Suprapubic skin (tissue), 4 donors: ENCODE measurements at places on chromosomes 4 and X.

DNA sequence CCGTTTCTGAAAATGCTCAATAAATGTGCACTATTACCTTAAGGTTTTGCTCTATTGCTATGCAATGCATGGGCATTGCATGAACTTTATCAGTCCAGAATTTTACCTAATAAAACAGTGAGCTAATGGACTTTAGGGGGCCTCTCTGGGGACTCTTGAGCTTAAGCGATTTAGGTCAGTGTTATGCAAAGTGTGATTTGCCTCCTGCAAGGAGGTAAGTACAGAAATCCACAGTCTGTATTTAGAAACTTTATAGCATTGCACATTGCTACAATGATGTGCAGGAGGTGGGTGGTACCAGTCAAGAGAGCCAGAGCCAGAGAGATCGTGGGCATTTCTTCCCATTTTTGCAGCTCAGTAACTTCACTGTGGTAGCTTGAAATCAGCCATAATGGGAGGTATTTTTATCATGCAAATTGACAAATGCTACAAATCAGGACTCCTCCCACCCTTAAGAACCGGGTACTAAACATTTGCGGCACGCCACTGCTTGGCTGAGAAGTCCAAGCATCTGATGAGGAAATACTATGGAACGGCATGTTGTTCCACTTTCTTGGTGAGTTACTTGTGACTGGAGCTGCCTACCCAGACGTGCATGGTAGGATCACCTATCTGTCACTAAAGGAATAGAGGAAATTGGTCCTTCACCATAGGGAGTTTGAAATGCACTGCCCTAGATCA, 174.6 kb upstream of the PGRMC2 start:
- H3K4me1 ChIP-seq = peaks cover 6% of the 10 kb centered on the region
- H3K27ac ChIP-seq = no peak overlapping the region
- no peak for DNase-seq
- H3K4me3 ChIP-seq = no peak overlapping the region
- no peaks in the 10 kb centered on the region for H3K27me3 ChIP-seq

GRCh38 chrX:2373615-2374014, 127.2 kb downstream of the DHRSX start:
- no peak overlapping the region for H3K27ac ChIP-seq
- H3K27me3 ChIP-seq = no peaks in the 10 kb centered on the region
- no peaks in the 10 kb centered on the region for H3K36me3 ChIP-seq
- H3K4me3 ChIP-seq = no peak overlapping the region
- no peak for DNase-seq

GRCh38 chr4:1174941-1175634, 2.7 kb upstream of the SPON2 start:
- H3K4me3 ChIP-seq = no peak overlapping the region
- no peak overlapping the region for H3K27ac ChIP-seq

GRCh38 chr4:16450724-16451123, 224.5 kb upstream of the TAPT1 start:
- DNase-seq = no peak
- H3K27me3 ChIP-seq = no peaks in the 10 kb centered on the region
- H3K4me3 ChIP-seq = no peak overlapping the region

- no peak for DNase-seq
- H3K27me3 ChIP-seq = no peaks in the 10 kb centered on the region
- no peaks in the 10 kb centered on the region for H3K36me3 ChIP-seq
- no peak overlapping the region for H3K27ac ChIP-seq
These were observed 158.7 kb upstream of the CXorf51A start for GRCh38 chrX:146973283-146973682.

DNA sequence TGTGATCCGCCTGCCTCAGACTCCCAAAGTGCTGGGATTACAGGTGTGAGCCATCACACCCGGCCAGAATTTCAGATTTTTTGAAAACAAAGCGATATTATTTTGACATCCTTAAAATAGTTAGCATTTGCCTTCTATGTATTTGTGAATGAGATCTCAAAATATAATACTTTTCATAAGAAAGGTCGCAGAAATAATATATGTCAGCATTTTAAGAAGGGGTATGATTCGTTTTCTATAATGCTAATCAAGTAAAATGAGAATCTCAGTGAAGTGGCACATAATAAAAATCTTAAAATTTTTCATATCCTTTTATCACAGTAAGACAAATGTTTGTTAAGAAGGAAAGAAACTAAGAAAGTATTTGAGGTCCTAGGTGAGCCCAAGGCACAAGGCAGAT, 52.2 kb downstream of the GRSF1 start:
- H3K36me3 ChIP-seq = peaks cover 88% of the 10 kb centered on the region
- DNase-seq = no peak
- H3K27ac ChIP-seq = no peak overlapping the region
- H3K4me1 ChIP-seq = no peaks in the 10 kb centered on the region
- H3K27me3 ChIP-seq = no peaks in the 10 kb centered on the region

DNA sequence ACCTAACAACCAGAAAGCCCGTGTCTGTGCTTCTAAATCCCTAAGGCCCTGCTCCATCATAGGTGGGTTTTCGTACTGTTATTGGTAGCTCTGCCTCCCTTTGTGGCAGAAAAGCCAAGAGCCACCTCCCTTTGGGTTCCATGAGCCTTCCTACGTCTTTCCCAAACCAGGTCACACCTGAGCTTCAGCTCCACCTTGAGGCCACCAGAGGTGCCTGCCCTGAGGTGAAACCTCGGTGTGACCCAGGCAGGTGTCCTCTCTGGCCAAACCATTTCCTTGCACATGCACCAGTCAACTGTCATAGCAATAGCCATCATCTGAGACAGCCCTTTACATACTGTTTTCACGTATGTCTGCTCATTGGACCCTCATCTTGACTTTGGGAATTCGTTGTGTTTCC, 188.0 kb upstream of the RBPJ start:
- H3K4me1 ChIP-seq = peaks cover 7% of the 10 kb centered on the region
- no peak for DNase-seq
- no peaks in the 10 kb centered on the region for H3K36me3 ChIP-seq
- peaks cover 7% of the 10 kb centered on the region for H3K27me3 ChIP-seq

DNA sequence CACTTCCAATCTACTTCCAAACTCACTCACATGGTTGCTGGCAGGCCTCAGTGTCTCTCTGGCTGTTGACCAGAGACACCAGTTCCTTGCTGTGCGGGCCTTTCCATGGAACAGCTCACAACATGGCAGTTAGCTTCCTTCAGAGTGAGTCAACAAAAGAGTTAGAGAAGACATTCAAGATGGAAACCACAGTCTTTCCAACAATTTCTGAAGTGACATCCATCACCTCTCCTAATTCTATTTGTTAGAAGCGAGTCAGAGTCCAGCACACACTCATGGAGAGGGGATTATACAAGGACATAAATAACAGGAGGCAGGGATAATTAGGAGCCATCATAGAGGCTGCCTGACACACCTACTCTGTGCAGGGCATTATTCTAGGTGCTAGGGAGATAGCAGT, 62.5 kb upstream of the TMEM164 start:
- no peak overlapping the region for H3K4me3 ChIP-seq
- H3K36me3 ChIP-seq = no peaks in the 10 kb centered on the region
- no peaks in the 10 kb centered on the region for H3K4me1 ChIP-seq
- DNase-seq = no peak
- H3K27ac ChIP-seq = no peak overlapping the region
- H3K27me3 ChIP-seq = no peaks in the 10 kb centered on the region

GRCh38 chr4:4619821-4620220, 78.0 kb upstream of the STX18 start:
- no peak overlapping the region for H3K27ac ChIP-seq
- no peaks in the 10 kb centered on the region for H3K4me1 ChIP-seq
- no peaks in the 10 kb centered on the region for H3K36me3 ChIP-seq
- DNase-seq = no peak

- no peak overlapping the region for H3K27ac ChIP-seq
- H3K4me1 ChIP-seq = peaks cover 4% of the 10 kb centered on the region
- no peak for DNase-seq
- no peaks in the 10 kb centered on the region for H3K27me3 ChIP-seq
These were observed 25.1 kb upstream of the PRDM8 start for GRCh38 chr4:80172203-80172602.

DNA sequence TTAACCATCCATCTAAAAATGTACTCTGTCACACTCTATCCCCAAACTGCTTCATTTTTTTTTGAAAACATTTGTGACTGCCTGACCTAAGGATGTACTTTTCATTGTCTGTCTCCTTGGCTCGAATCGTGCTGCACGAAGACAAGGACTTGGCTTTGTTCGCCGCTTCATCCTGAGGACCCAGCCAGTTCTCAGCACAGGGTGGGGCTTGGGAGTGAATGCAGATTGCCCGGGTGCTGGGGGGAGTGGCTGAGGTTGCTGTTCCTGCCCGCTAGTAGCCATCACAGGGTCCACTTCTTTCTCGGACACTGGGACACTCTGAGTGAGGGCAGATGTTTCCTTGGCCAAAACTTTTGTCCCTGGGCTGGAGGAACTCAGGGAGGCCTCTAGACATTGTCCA, 70.1 kb upstream of the CLCN4 start:
- H3K27me3 ChIP-seq = no peaks in the 10 kb centered on the region
- DNase-seq = no peak
- no peaks in the 10 kb centered on the region for H3K36me3 ChIP-seq
- no peak overlapping the region for H3K27ac ChIP-seq
- H3K4me3 ChIP-seq = no peak overlapping the region
- peaks cover 25% of the 10 kb centered on the region for H3K4me1 ChIP-seq

- DNase-seq = no peak
- H3K27me3 ChIP-seq = no peaks in the 10 kb centered on the region
- no peaks in the 10 kb centered on the region for H3K4me1 ChIP-seq
- no peaks in the 10 kb centered on the region for H3K36me3 ChIP-seq
These were observed 1704.7 kb upstream of the TENM3 start for GRCh38 chr4:180538384-180539057.

DNA sequence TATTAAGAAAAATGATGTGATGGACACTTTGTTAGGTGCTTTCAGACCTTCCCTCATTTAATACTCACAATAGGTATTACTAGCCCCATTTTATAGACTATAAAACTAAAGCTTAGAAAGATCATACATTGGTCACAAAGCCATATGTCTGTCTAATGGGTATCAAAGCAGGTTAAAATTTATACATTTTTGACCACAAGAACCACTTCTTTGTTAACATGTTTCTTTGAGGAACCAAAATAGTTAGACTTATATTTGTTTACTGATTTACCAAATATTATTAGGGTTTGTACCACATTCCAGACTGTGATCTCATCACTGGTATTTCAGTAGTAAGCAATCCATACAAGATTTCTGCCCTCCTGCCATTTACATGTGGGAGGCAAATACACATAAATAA, 363.3 kb downstream of the NAF1 start:
- no peak for DNase-seq
- no peak overlapping the region for H3K4me3 ChIP-seq
- H3K27me3 ChIP-seq = no peaks in the 10 kb centered on the region
- no peak overlapping the region for H3K27ac ChIP-seq
- no peaks in the 10 kb centered on the region for H3K36me3 ChIP-seq

GRCh38 chr4:4377732-4378460, 9.0 kb upstream of the NSG1 start:
- H3K27ac ChIP-seq = no peak overlapping the region
- peaks cover 33% of the 10 kb centered on the region for H3K27me3 ChIP-seq
- no peak overlapping the region for H3K4me3 ChIP-seq
- DNase-seq = no peak
- no peaks in the 10 kb centered on the region for H3K36me3 ChIP-seq

DNA sequence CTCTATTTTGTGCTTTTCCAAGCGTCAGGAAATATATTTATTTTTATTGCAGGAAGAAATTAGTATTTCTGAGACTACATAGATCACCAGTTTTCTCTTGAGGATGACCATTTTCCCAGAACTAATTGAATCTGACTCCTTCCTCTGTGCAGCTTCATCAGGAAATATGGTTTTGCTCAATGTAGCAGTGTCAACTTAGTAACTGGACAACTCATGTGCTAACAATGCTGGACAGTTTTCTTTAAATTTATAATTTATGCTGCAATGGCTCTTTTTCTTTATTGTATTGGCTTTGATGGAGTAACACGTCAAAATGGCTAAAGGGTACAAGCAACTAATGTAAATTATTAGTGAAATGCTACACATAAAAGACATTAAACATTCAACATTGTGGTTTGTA, 531.5 kb downstream of the ANKRD50 start:
- peaks cover 5% of the 10 kb centered on the region for H3K4me1 ChIP-seq
- no peak overlapping the region for H3K4me3 ChIP-seq
- H3K36me3 ChIP-seq = no peaks in the 10 kb centered on the region
- H3K27me3 ChIP-seq = no peaks in the 10 kb centered on the region

DNA sequence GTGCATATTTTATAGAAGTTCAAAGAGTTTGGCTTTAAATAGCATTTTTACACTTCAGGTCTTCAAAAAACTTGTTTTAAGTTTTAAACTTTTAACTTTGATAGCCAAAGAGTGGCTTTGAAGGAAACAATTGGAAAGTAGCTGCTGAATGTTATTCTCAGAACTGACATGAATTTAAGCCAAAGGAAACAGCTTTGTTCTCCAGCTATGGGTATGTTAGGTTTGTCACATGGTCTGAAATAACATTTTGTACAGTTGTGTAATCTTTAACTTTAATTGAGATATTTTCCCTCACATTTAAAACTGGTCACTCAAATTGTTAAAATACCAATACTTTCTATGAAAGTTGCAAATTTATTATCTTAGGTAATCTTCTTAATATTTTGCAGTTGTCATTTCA, 564.7 kb downstream of the IL15 start:
- H3K4me1 ChIP-seq = no peaks in the 10 kb centered on the region
- H3K27ac ChIP-seq = no peak overlapping the region
- no peaks in the 10 kb centered on the region for H3K27me3 ChIP-seq
- no peak overlapping the region for H3K4me3 ChIP-seq
- no peaks in the 10 kb centered on the region for H3K36me3 ChIP-seq
- DNase-seq = no peak

GRCh38 chr4:3408793-3409330, 32.9 kb upstream of the HGFAC start:
- H3K27me3 ChIP-seq = no peaks in the 10 kb centered on the region
- H3K4me1 ChIP-seq = peaks cover 27% of the 10 kb centered on the region
- H3K4me3 ChIP-seq = no peak overlapping the region
- H3K36me3 ChIP-seq = peaks cover 11% of the 10 kb centered on the region
- H3K27ac ChIP-seq = no peak overlapping the region

GRCh38 chrX:30941898-30942297, 52.8 kb upstream of the TAB3 start:
- H3K27me3 ChIP-seq = no peaks in the 10 kb centered on the region
- no peak overlapping the region for H3K4me3 ChIP-seq
- H3K4me1 ChIP-seq = no peaks in the 10 kb centered on the region
- no peaks in the 10 kb centered on the region for H3K36me3 ChIP-seq
- H3K27ac ChIP-seq = no peak overlapping the region
- no peak for DNase-seq
